ENCODE measurements at places on chromosomes 1 and 21. TPM values are rescaled to one million over a fixed set of nuclear protein-coding genes. Genes with fewer than 3 reads are reported as not detected.

The H6PD gene
- 4.6 TPM for total RNA-seq

The KCNH1 gene
- total RNA-seq: 2.1 TPM

The SH2D1B gene
- total RNA-seq: 0.12 TPM

The SORT1 gene
- total RNA-seq: 3.7 TPM

The NIBAN1 gene
- total RNA-seq: 0.81 TPM

The F13B gene
- total RNA-seq: 0.08 TPM

The PDC gene
- not detected for total RNA-seq

The APCS gene
- total RNA-seq: not detected

The AMY1B gene
- total RNA-seq: not detected

The MARK1 gene
- total RNA-seq: 0.32 TPM

The FCRL5 gene
- total RNA-seq: not detected

The NEK7 gene
- total RNA-seq: 18.4 TPM

The CCDC27 gene
- not detected for total RNA-seq

The CD164L2 gene
- total RNA-seq: not detected

The SEMA4A gene
- total RNA-seq: 0.40 TPM

The ARMH1 gene
- total RNA-seq: 0.67 TPM

The JAK1 gene
- 154 TPM for total RNA-seq

The TMEM50A gene
- 69.8 TPM for total RNA-seq

The ADGRB2 gene
- 4.9 TPM for total RNA-seq

The FHAD1 gene
- total RNA-seq: 0.60 TPM

The UBE2G2 gene
- total RNA-seq: 37.8 TPM

The DTL gene
- total RNA-seq: 18.8 TPM

The CFHR3 gene
- total RNA-seq: 0.16 TPM

The PAQR6 gene
- total RNA-seq: 3.2 TPM

The COL24A1 gene
- total RNA-seq: not detected

The PCP4 gene
- not detected for total RNA-seq

The LAD1 gene
- total RNA-seq: 0.47 TPM

The MCOLN2 gene
- 2.4 TPM for total RNA-seq

Measured in A549 treated with Hydrocortisone at 1 μM for 4 hours (cell line).